Non-pigmented ciliary epithelial cell (primary cell): ENCODE measurements at places on chromosomes 12 and 14.

- DNase-seq, result no peak
These were observed 1.3 kb downstream of the BDKRB2 start for GRCh38 chr14:96205978-96206360.

- no peak for DNase-seq
These were observed 823 bp upstream of the RAB5B start for GRCh38 chr12:55972911-55973598.

DNA sequence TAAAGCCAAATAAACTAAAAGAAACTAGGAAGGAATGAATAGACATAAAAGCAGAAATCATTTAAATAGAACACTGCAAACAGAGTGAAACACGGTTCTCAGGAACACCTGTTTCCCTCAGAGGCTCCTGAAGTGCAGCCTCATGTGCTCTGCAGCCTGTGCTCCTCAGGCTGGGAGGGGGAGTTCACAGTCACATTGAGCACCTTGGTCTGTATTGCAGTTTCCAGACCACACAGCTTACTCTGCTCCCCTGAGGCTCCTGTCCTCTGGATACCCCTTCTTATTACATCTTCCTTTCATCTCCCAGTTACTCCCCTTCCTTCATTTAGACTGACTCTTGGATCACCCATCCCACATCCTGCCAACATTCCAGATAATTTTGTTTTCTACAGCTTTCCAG lies 49.7 kb upstream of the DCD start:
- DNase-seq, result no peak

DNA sequence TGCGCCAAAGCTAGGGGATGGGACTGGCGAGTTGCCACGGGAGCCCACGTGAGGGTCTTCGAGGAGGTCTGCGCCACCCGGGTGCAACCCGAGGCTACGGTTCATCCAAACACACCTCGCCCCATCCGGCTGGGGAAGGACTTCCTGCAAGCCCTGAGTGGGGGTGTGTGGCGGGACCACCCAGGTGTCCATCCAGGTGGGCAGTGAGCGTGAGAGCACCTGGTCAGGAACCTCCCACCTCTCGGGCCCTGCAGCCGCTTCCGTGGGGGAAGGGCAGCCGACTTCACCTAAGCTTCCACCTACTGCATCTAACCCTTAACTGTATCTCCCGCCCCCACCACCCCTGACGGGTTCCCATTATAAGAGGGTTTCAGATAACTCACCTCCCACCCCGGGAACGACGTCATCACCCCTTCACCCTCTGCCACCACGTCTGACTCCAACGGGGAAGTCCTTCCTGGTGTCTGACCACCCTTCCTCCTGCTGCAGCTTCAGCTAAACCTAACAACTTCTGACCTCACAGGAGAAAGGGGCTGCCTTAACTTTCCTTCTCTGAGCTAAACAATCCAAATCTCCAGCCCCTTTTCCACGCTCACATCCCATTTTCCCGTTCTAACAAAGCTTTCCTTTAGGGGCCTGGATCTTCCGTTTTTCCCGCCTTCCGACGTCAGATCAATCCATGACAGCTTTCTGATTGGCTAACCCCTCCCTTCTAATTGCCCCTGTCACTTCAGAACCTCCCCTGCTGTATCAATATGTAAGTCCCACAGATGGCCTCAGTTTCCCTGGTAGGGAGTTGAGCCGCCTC lies 27.4 kb upstream of the SMUG1 start:
- no peak for DNase-seq

- DNase-seq, result no peak
These were observed 343.5 kb downstream of the PCNX1 start for GRCh38 chr14:71250791-71251190.
